Fibroblast of skin of scalp (primary cell): ENCODE measurements at places on chromosomes 11 and 22.

GRCh38 chr11:134654161-134654915, 242.3 kb upstream of the B3GAT1 start:
- no peak for DNase-seq

- DNase-seq = peak; percentile 28
Measured at GRCh38 chr11:62489204-62489603, 57.4 kb downstream of the AHNAK start.

DNA sequence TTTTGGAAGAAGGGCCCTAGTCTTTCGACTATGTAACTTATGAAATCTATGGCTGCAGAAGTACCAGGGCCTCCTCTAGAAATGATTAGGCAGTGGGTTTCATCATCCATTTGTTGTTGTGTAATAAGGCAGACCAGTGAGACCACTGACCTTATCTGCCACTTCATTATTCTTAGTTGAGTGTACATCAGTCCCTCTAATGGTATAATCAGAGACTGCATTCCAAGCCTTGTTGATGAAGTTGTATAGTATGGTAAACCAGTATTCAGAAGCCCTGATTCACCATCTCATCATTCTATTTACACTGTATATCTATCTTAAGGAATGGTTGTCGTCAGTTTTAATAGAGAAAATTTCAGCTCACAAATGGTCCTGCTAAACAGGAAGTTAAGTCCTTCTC, 32.2 kb upstream of the GRIA4 start:
- no peak for DNase-seq

GRCh38 chr11:117072517-117073461, 25.4 kb downstream of the SIK3 start:
- peak; percentile 94 for DNase-seq

GRCh38 chr11:10451426-10452116, 3.5 kb upstream of the AMPD3 start:
- no peak for DNase-seq

GRCh38 chr22:29716814-29717545, 2.8 kb upstream of the CABP7 start:
- peak; percentile 75 for DNase-seq

DNA sequence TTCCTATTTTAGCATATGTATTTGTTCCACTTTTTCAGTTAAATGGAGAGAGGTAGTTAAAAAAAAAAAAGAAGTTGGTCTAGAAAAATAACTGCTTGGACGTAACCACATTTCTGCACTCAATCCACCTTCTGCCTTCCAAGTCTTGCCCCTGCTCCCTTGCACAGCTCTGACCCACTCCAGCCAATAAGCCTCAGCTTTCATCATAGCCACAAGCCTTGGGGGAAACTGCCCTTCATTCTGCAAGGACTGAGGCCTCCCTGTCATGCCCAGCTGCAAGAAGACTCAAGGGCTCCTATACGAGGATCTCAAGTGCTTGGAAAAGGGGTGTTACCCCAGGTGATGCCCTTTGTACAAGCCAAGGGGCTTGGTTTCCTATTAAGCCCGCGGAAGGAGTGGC, 36.0 kb upstream of the OAF start:
- no peak for DNase-seq

DNA sequence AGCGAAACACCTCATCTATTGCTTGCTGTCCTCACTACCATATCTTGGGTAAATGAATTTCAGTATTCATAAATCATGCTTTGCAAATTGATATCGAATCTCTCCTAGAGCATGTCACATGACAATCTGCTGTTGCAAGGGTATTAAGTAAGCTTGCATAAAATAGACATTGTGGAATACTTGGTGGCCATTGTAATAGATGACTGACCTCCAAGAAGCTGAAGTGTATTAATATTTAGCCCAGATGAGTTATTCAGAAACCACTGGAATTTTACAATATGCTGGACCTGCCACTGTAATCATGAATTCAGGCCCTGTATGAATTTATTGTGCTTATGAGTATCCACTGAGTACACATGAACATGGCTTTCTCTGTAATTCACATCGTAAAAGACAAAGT, 289.7 kb upstream of the ARHGAP42 start:
- DNase-seq = no peak

- DNase-seq = no peak
Measured at GRCh38 chr11:28833169-28833568, 725.0 kb downstream of the METTL15 start.

DNA sequence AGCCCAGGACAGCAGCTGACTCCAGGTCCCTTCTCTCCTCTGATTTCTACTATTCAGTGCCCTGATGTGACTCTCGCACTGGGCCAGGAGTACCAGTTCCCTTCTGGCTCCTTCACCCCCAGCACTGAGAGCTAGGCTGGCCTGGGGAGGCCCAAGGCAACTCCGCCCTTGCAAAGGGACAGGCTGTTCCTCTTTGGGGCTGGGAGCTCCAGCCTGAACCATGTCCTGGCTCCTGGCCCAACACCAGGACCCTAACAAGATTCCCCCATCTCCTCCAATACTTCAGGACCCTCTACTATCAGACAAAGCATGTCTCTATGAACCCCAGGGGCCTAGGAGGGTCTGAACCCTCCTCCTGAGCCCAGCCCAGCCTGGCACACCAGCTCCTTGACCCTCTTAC, 12.5 kb downstream of the CREB3L1 start:
- no peak for DNase-seq

DNA sequence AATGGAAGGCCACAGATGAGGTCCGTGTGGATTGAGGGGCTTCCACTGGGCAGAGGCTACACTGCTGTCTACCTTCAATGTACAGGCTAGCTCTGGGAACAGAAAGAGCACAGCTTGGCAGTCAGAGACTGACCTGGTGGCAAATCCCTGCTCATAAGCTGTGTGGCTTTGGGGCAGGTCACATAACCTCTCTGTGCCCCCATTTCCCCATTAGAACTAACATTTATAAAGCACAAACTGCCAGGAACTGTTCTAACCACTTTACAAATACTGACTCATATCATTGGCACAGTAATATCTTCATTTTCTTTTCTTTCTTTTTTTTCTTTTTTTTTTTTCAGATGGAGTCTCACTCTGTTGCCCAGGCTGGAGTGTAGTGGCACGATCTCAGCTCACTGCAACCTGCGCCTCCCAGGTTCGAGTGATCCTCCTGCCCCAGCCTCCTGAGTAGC, 3.1 kb downstream of the FOSL1 start:
- no peak for DNase-seq

GRCh38 chr11:9774109-9774508, 110.2 kb downstream of the SWAP70 start:
- DNase-seq = no peak

GRCh38 chr11:34134765-34135164, 29.3 kb downstream of the NAT10 start:
- no peak for DNase-seq

GRCh38 chr11:3826721-3827120, 14.0 kb downstream of the RHOG start:
- DNase-seq = no peak

GRCh38 chr22:17772249-17772957, 1.9 kb downstream of the BID start:
- no peak for DNase-seq

GRCh38 chr11:118088531-118088930, 1.8 kb upstream of the SMIM35 start:
- DNase-seq = no peak

DNA sequence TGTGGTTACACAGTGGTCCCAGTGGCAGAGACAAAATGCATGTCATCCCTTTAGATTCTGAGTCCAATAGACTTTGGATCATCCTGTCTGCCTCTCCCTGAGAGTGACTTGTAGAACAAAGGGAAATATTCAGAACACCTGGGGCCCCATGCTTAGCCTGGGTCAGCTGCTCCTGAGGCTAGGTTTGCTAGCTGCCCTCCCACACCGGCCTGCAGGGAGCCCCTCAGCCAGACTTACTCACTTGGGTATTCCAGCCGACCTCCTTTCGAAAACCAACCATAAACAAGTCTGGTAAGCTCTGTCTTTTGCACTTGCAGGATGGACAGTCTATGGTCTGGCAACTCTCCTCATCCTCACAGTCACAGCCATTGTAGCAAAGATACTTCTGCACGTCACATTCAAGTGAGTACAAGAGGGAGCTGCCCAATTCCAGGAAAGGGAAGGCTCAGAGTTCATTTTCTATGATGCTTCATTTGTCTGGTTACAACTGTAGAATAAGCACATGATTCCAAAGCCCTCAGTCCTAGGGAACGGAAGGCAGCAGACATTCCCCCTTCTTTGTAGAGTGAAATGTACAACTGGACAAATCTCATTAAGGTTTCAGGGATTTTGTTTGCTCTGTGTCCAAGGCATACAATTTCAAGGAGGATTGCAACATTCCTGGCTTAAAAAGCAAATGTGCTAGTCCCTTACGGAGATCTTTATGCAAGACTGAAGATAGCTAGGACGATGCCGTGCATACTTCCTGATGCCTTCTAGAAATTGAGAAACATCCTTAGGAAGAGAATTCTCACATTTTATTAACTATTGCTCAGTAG, 65.5 kb upstream of the EMID1 start:
- no peak for DNase-seq

DNA sequence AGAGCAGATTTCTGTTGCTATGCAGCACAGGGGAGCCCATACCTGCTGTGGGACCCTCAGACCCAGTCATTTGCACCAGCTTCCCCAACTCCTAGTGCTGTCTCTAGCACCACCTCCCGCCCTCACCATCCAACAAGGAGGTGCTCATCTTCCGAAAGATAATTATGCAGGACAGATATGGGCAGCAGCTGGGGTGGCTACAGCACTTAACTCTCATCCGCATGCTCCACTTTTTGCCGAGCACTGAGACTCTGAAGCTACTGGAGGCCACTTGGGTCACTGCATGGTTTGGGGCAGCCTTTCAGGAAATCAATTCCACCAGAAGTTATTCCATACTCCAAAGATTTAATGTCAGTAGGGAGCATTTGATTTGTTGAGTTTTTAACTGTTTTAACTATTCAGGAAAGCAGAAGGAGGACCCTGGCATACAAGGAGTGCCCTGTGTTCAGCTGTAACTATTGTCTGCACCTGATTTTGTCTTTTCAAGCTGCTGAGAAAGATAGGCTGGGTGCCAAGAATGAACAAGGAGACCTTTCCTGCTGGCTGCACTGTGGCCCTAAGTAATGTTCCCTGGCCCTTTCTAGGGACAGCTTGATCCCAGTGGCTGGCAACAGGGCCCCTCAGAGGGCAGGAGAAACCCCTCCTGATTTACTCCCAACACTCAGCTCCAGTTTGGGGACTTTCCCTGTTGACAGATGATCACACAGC, 67.3 kb upstream of the CSNK2A3 start:
- no peak for DNase-seq

DNA sequence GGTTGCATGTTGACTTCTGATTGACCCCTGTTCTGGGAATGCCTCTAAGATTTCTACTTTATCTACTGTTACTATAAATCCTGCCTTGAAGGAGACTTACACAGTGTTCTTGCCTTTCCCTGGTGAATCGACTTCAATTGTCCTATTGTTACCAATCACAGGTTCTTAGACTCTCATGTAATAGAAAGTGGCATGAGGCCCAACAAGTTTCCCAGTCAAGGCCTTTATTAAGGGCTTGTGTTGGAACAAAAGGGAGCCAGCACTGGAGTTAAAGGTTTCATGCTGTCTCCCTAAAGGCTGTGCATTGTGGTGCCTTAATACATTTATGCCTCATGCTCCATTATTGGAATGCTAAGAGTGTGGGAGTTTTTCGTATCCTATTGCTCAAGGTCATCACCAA, 23.3 kb downstream of the MS4A2 start:
- DNase-seq = no peak

DNA sequence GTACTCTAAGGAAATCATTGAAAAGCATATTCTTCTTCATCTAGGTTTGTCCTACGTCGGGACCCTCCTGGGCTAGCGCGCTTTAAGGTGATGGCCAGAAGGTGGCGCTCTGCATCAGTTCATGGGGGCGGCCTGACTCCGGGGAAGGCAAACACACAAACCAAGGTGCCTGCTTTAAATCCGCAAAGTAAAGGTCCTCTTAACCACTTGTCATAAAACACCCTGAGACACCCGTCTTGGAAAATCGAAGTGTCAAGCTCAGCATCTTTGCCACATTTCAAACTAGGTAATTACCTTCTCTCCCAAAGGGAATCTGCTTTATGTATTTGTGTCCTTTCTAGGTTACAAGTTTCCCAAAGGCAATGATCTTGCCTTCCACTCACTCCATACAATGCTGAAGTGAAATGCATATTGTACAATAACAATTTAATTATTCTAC, 33.9 kb downstream of the LMO2 start:
- peak; percentile 58 for DNase-seq

- DNase-seq = peak; percentile 74
Measured at GRCh38 chr11:12889243-12889642, 119.9 kb upstream of the RASSF10 start.

- DNase-seq = peak; percentile 20
Measured at GRCh38 chr11:65112546-65113360, 1.1 kb downstream of the TM7SF2 start.

GRCh38 chr11:61904539-61905048, 12.8 kb downstream of the RAB3IL1 start:
- no peak for DNase-seq

DNA sequence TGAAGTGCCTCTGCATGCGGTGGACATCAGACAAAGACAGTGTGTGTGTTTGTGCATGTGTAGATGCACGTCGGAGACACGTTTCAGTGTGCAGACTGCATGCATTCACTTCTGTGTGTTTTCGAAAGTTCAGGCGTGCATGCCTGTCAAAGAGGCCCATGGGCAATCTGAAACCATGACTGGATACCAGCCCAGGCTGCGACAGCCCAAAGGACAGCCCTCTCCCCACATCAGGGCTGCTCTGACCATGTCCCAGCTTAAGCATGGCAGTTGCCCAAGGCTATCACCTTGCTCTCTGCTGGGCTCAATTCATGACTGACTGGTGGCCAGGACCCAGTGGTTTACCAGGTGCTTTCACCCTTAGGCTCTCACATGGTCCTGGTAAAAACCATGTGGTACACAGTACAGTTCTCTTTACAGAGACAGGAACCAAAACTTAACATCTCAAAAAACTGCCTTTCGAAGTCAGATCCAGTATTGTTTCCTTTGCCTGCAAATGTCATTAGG, 423.7 kb upstream of the CADM1 start:
- no peak for DNase-seq

DNA sequence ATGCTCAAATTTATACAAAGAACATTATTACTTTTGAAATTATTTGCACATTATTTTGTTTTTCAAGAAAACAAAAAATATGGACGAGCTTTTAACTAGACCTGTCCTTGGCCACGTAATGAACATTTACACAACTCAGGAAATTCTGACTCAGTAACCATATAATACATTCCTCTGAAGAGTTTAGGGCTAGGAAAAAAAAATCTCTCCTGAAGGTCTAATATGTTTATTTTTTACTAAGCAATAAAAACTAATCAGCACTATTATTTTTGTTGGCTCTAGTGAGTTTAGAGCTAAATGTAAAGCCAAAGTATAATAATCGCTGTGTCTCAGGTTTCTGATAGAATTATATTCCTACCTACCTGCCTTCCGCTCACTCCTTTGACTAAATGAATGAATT, 187.5 kb downstream of the SWAP70 start:
- peak; percentile 56 for DNase-seq

DNA sequence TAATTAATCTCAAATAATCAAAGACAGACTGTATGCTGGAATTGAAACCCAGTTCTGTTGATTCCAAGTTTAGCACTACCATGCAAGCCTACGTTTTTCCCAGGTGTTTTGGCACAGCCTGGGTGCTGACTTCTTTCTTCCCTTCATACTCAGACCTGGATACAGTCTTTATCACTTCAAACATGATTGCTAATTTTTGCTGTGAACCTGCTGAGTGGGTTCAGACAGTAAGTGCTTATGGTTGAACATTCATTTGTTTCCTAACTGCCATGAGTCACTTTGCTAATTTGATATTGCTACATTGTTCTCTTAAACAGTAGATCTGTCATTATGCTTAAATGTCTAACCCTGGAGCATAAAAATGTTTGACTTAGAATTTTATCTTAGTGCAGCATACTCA, 12.2 kb downstream of the PAAF1 start:
- DNase-seq = no peak
